ENCODE measurements at places on chromosomes 3 and 15.

DNA sequence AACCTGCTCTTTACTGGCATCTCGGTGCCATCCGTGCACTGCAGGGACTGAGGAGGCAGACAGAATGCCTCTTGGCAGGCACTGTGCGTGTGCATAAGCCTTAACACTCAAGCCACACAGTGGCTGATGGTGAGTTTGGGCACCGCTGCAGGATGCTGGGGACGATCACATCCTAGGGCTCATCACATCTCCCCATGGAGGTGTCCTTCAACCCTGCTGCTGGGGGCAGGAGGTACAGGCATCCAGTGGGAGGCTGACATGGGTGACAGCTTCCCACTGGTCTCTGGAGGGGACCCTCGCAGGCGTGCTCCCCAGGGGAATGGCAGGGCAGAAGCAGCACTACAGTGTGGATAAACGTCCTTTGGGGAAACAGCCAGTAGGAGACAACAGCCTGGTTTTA lies 190.9 kb downstream of the ADAMTS17 start:
- DNase-seq = no peak

GRCh38 chr3:15294929-15295328 lies 37.5 kb downstream of the SH3BP5 start:
- DNase-seq = peak; percentile 95

DNA sequence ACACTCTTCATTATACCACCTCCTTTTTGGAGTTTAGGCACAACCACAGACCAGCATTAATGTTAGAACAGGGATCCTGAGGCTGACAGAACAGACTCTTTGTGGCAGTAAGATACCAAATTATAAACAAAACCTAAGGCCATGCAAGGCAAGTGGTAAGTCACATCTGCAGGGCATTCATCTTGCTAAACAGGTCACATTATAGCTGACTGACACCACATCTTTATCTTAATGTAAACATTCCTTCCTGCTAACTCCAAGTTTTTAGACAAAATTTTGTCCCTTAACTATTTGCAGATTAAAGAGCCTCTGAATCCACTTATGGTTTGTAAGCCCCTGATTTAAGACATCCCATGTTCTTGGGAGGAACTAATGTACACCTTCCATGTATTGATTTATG lies 500.6 kb downstream of the PYDC2 start:
- no peak for DNase-seq

DNA sequence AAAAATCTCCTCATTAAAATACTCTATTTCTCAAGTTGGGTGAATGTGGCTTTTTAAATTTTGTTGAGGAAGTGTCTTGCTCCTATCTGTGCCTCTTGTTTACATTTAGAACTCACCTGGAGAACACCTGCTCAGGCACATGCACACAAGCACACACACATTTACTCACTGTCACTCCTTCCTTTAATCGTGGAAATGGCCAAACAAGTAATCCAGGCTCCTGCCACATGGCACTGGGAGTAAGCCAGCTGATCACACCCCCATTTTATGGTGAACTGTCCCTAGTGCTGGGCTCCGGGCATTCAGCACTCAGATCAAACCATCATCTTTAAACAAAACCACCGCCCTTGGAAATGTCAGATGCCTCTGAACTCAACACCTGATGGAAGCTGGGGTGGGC lies 204.7 kb upstream of the BHLHE40 start:
- no peak for DNase-seq

- no peak for DNase-seq
Measured at GRCh38 chr15:38647683-38648082, 83.1 kb upstream of the RASGRP1 start.

- DNase-seq = no peak
Measured at GRCh38 chr3:155164306-155164705, 84.2 kb downstream of the MME start.

- no peak for DNase-seq
Measured at GRCh38 chr3:166390303-166390702, 553.1 kb upstream of the BCHE start.

DNA sequence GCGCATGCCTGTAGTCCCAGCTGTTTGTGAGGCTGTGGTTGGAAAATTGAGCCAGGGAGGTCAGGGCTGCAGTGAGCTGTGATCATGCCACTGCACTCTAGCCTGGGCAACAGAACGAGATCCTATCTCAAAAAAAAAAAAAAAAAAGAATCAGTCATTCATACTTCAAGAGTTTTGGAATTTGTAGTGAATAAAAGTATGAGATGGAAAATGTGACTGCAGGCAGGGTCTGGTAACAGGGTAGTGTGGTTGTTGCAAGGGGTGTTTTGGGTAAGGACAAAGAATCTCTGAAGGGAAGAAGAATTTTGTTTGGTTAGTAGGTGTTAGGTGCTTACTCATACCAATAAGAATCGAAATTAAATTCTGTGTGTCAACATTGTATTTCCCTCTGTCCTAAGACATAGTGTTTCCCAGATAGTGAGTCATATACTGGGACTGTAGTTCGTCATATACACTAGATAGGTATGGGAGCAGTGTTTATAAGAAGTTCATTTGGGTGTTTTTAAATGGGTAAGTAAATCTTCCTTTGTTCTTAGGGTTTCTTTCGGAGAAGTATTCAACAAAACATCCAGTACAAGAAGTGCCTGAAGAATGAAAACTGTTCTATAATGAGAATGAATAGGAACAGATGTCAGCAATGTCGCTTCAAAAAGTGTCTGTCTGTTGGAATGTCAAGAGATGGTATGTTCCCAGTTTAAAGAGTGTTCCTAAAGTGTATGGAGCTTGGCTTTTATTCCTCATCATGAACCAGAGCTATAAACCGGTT lies 14.2 kb downstream of the NR1D2 start:
- DNase-seq = no peak

DNA sequence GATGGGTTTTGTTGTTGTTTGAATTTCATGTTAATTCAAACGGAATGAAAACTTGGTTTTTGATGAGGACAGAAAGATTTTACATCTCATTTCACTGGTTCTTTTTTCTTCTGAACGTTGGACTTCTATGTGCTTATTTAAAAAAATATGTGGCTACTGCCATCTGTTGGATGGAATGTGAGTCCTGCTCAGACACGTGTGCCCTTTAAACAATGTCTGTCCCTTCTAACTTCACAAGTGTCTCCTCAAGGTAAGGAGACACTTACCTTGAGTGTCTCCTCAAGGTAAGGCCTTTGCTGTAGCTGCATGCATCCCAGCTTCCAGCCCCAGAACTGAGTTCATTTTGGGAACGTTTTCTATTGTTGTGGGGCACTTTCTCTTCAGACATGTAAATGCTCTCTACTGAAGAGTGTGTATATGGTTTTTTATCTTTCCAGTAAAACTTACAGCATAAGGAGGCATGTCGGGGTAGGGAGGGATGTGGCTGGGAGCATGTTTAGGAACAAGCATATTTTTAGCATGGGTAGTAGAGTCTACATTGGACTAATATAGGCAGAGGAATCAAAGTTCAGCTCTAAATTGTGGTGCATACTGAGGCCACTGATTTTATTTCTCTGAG lies 63.1 kb upstream of the UBE3A start:
- DNase-seq = peak; percentile 19

DNA sequence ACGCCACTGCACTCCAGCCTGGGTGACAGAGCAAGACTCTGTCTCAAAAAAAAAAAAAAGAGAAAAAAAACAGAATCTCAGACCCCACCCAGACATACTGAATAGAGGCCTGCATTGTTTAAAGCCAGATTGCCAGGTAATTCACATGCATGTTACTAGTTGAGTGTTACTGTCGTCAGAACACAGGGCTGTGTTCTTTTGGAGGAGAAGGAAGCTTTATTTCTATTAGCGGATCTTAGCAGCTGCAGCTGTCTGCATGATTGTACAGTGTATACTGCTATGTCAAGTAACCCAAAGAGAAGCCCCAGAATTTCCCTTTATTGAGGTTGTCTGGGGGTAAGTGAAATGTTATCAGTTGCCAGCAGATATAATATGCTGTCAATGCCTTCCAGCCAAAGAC lies 496.6 kb upstream of the NAALADL2 start:
- no peak for DNase-seq

DNA sequence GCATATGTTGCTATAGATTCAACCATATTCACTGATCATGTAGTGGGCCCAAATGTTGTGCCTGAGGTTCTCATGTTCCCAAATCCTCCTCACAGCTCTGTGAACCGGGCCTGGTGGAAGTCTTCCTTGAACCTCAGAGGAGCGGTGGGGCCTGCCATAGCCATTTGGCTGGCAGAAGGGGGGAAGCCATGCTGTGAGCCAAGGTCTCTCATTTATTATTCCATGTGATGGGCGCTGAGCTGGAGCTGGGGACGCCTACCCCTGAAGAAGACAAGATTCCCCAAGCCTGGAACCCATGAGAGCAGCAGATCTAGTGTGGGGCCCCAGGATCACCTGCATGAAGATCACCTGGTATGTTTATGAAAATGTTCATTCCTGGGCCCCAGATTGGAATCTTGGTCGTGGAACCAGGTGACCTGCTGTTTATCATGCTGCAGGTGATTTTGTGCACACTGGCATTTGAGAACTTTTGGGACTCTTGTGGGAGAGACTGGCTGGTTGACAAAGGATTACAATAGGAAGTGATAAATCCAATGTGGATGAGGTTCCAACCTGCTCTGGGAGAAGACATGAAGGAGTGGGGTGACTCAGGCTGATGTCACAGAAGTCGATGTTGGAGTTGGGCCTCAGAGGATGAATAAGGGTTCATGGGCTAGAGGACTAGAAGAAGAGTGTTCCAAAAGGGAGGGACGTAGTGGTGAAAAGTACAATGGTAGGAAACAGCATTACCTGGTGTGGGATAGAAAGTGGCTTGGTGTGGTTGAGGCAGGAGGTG lies 102.1 kb downstream of the ASB7 start:
- no peak for DNase-seq

DNA sequence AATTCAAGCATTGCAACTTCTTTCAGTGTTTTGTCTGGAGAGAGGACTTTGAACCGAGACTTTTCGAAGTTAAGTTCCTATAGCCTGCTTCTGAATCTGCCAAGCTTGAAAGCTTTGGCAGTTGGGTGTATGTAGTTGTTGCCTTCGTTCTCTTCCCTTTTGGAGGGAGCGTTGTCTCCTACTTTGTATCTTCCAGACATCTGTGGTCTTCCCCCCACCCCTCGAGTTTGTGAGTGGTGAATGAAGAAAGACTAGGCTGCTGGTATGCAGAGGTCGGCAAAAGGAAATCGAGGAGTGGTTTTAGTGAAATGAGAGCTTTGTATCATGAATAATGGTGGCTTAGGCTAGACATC lies 1.3 kb downstream of the CTNNB1 start:
- DNase-seq = peak; percentile 72

GRCh38 chr3:155015776-155016436 lies 64.2 kb upstream of the MME start:
- DNase-seq = no peak

DNA sequence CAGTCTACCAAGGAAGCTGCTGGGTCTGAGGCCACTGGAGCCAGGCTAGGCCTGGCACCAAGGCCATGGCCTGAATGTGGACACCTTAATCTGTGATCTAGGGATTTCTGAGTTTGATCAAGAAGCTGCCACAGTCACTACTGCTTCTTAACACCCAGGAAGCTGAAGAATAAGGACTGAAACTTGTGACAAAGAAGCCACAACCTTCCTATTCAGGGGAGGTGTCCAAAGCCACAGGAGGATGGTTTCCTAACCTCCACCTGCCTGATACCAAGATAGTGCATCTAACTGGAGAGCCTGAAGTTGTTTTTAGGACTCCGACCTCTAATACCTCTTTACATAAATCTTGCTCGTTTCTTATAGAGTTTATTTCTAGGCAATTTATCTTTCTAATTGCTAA lies 5.5 kb upstream of the ANO10 start:
- DNase-seq = no peak

DNA sequence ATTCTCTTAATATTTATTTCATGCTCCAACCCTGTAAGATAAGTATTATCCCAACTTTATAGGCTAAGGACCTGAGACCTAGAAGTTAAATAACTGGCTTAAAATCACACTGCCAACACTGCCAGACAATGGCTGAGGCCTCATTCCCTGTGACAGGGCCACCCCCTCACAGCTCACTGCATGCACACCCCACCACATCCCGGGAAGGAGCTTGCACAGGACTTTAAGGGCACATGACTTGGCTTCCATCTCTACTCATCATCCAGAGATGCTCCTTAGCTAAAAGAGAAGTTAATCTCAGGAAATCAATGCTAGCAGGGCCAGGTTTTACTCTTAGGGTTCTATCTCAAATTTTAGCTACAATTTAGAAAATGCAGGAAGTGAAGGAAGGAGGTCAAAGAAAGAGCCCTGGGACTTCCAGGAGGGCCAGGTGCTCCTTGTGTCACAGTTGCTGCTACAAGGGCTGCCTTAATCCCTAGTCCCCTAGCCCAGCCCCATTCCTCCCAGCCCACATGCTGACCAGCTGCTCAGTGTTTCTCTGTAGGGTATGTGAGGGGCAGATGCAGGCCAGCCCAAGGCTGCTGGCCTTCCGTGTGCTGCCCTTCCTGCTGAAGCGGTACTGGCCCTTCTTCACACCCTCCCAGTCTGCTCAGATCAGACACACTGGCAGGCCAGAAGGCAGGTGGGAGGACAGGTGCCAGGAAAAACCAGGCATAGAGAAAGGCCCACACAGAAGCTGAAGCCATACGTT lies 53.5 kb downstream of the WWTR1 start:
- DNase-seq = no peak

GRCh38 chr3:82410366-82410765 lies 648.9 kb upstream of the GBE1 start:
- no peak for DNase-seq

Measured in suppressor macrophage treated with lipopolysaccharide for 1 hour (primary cell).